Stimulated activated CD8-positive, alpha-beta memory T cell treated with anti-CD3 and anti-CD28 coated beads, Interleukin-12 subunit alpha, Interleukin-12 subunit beta, amount 100 ng/mL, for 1 hour (primary cell): ENCODE measurements at places on chromosomes 16 and 17.

DNA sequence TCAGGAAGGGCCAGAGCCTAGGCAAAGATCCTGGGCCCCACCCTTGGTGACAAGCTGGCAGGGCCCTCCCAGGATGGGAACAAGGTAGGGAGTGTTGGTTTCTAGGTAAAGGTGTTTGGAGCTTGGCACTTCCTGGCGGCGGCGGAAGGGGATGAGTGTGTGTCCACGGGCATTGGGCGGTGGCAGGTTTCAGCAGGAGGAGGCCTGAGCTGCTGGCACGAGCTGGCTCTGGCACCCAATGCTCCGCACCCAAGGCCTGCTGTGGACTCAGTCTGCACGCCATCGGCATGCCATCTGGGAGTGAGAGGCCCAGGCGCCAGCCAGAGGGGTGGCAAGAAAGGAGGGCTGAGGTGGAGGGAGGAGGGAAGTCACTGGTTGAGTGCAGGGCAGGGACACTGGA, 46.9 kb upstream of the TAC4 start:
- DNase-seq = no peak

- no peak for DNase-seq
These were observed 27.2 kb upstream of the BEAN1 start for GRCh38 chr16:66399930-66400329.

DNA sequence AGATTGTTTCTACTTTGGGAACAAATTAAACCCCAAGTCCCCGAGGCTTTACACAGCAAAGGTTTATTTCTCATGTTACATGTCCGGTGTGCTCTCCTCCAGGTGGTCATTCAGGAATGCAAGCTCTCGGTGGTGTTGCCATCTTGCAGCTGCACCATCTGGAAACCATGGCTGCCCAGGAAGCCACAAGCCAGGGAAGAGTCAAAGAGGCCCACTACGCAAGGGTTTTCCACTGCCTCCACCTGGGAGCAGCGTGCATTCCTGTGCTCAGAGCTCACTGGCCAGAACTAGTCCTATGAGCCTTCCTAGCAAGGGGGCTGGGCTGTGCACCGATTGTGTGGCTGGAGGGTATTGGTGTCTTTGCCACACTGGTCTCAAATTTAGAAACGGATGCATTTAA, 128.8 kb upstream of the FOXF1 start:
- DNase-seq = no peak

GRCh38 chr16:28537076-28537475, 1.7 kb downstream of the NUPR1 start:
- DNase-seq = no peak

GRCh38 chr16:71273384-71273783, 15.8 kb downstream of the CMTR2 start:
- DNase-seq = no peak

GRCh38 chr16:25108054-25108453, 3.5 kb upstream of the LCMT1 start:
- DNase-seq = no peak

DNA sequence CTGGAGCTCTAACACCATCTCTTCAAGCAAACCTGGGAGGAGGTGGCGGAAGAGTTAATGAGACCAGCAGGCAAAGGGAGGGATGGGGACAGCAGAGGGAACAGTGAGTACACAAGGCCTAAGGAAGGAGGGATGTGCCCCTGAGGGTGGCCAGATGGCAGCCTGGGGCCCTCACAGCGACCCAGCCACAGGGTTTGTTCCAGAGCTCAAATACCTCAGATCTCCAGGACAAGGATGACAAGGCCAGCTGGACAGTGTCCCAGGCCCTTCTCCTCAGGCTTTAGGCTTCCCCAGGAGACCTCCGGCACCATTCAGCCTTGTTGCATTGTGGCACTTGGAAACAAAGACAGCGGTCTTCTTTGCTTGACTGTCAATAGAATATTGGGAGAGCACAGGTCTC, 14.9 kb downstream of the CDIP1 start:
- no peak for DNase-seq

GRCh38 chr16:83453977-83454376, 353.8 kb upstream of the HSBP1 start:
- DNase-seq = no peak
